ENCODE measurements at places on chromosomes 1 and 21.

DNA sequence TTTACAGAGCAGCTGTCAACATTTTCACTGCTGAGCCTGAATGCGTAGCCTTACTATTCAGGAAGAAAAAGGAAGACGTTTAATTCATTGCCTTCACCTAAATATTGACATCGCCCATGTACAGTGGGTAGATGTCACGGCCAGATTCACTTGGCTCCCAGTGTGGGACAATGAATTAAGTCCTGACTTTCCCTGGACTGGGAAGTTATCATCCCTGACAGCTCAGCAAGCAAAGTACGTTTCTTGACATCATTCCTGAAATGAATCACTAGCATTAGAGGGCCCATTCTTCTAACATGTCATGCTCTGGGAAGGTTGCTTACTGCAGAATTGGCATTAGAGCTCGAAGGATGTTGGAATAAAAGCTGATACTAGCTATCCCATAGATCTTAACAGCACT, 37.8 kb downstream of the LRRC53 start:
- DNase-seq, result no peak

- DNase-seq, result no peak
These were observed 11.7 kb upstream of the PLPPR4 start for GRCh38 chr1:99252630-99253029.

GRCh38 chr1:221437926-221438325, 304.0 kb downstream of the DUSP10 start:
- no peak for DNase-seq

GRCh38 chr1:211641942-211642341, 33.5 kb downstream of the NEK2 start:
- DNase-seq, result no peak

DNA sequence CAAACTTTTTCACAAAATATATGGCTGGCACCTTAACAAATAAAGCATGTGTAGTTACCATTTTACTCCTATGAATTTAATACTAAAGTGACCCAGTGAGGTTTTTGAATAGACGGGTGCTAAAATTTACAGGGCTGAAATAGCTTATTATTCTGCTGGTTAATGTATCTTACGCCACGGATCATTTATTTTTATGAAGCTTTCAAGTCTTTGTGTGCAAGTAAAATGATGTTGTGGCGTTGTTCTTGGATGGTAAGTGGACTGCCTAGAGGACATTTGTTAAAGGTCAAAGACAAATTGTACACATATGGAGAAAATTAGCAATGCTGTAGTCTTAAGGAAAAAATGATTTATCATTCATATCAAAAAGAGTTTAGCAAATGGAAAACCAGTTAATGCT, 22.8 kb downstream of the INSL5 start:
- no peak for DNase-seq

DNA sequence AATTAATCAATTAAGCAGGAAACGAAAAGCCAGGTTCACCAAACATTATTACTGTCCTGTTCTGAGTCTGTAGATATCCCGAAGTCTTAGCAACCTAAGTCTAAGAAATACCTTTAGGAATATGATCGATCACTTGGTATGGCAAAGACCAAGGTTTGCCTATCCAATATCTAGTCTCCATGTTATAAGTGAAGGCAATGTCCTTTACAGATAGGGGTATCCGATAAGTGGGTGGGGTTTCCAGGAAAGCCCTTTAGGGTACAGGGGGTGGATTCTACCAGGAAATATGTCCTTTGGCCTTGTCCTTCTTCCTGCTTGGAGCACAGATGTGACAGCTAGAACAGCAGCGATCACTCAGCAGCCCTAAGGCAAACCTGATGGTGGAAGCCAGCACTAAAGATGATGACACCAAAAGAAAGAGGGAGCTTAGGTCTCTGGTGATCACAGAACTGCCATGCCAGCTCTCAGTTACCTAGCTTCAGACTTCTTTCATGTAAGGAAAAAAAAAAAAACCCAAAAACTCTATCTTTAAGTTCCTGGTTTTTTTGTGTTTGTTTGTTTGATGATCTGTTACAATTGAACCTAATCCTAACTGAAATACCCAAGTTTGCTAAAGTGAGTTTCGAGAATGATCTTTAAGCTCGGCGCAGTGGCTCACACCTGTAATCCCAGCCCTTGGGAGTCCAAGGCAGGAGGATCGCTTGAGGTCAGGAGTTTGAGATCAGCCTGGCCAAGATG, 40.8 kb downstream of the DSTYK start:
- DNase-seq, result no peak

- no peak for DNase-seq
These were observed 498.3 kb downstream of the ADGRL2 start for GRCh38 chr1:82299056-82299455.

GRCh38 chr1:56576880-56577405, 2.4 kb downstream of the PLPP3 start:
- DNase-seq, result no peak

DNA sequence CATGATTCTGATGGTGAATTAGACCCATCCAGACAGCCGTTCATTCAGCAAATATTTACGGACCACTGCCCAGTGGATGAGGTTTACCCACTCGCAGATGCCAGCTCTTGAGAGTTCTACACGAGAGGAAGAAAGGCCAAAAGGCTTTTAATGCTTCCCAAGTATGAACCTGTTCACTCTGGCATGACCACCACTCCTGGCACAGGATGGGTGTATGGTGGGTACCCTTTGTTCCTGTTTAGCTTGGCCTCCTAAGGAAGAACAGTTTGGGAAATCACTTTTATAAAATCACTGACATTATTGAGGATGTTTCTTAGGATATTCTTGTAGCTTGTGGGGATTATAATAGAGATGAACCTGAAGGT, 67.2 kb downstream of the HMGB4 start:
- no peak for DNase-seq

- DNase-seq, result no peak
These were observed 580.7 kb upstream of the ADGRL4 start for GRCh38 chr1:79587229-79587628.

GRCh38 chr1:91661121-91661520, 160.5 kb downstream of the CDC7 start:
- no peak for DNase-seq

- DNase-seq, result no peak
These were observed 572.3 kb upstream of the PKN2 start for GRCh38 chr1:88111816-88112215.

- DNase-seq, result no peak
These were observed 13.2 kb upstream of the SEC16B start for GRCh38 chr1:177983077-177983476.

GRCh38 chr1:57164584-57164983, 198.8 kb upstream of the C8B start:
- no peak for DNase-seq

DNA sequence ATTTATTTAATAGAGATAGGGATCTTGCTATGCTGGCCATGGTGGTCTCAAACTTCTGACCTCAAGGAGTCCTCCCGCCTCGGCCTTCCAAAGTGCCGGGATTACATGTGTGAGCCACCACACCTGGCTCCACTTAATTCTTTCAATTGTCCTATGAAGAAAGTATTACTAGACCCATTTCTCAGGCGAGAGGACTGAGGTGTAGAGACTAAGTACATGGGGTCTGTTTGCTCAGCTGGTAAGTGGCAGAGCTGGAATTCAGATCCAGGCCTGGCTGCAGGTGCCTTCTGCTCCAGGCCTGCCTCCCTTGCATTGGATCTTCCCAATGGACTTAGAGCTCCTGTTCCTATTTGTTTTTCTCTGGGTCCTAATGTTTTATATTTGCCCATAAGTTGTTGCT, 55.5 kb downstream of the HTR6 start:
- DNase-seq, result no peak

DNA sequence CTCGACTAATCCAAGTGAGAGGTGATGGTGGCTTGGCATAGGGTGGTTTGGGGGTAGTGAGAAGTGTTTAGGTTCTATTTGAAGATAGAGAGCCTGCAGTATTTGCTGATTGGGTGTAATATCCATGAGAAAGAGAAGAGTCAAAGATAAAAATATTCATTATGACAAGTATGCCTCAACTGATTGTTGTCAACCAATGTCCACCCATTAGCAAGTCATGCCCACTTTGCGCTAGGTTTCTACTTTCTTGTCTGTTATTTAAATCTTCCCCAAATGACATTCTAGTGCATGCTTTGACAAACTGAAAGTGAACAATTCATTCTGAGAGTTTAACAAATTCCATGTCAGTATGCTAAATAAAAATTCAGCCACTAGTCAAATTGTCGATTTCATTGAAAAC, 3.8 kb upstream of the XCL1 start:
- DNase-seq, result no peak

- no peak for DNase-seq
These were observed 48.5 kb downstream of the SCCPDH start for GRCh38 chr1:246772686-246773085.

DNA sequence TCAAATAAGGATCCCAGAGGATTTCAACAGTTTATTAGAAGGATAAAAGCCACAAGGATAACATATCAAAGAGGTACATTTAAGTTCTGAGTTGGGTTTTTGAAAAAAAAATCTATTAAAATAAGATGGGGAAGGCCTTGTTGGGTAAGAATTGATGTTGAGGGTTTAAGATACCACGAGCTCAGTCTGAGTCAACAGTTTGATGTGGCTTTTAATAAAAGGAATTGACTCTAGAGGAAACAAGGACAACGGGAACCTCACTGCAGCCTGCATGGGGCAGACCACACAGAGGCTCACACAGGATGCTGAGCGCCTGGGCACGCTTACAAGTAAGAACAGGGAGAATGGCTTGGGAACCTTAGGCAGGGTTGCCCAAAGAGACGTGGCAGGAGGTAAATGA, 107.5 kb downstream of the TIAM1 start:
- DNase-seq, result no peak

DNA sequence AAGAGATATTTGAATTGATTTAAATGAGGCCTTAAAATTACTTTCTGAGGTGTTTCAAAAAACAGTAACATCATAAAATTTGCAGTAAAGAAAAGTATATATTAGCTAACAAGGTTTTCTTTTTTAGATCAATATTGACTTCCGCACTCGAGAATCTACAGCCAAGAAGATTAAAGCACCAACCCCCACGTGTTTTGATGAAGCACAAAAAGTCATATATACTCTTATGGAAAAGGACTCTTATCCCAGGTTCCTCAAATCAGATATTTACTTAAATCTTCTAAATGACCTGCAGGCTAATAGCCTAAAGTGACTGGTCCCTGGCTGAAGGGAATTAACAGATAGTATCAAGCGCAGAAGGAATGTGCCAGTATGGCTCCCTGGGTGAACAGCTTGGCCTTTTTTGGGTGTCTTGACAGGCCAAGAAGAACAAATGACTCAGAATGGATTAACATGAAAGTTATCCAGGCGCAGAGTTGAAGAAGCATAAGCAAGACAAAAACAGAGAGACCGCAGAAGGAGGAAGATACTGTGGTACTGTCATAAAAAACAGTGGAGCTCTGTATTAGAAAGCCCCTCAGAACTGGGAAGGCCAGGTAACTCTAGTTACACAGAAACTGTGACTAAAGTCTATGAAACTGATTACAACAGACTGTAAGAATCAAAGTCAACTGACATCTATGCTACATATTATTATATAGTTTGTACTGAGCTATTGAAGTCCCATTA, 3.6 kb downstream of the RGS1 start:
- DNase-seq, result no peak

GRCh38 chr1:180912801-180913565, at the start of gene KIAA1614:
Gene KIAA1614, plus strand, starts transcription at chr1:180912897. Its CDS starts 347 bp downstream, at chr1:180913244.
- DNase-seq, result no peak

GRCh38 chr1:211318576-211319280, 7.9 kb upstream of the TRAF5 start:
- DNase-seq, result no peak

- DNase-seq, result no peak
These were observed 152.4 kb downstream of the HLX start for GRCh38 chr1:221031458-221032203.

GRCh38 chr1:116529199-116529631, 41.6 kb downstream of the CD58 start:
- DNase-seq, result no peak

GRCh38 chr1:8423692-8424538, 106.0 kb downstream of the SLC45A1 start:
- no peak for DNase-seq

DNA sequence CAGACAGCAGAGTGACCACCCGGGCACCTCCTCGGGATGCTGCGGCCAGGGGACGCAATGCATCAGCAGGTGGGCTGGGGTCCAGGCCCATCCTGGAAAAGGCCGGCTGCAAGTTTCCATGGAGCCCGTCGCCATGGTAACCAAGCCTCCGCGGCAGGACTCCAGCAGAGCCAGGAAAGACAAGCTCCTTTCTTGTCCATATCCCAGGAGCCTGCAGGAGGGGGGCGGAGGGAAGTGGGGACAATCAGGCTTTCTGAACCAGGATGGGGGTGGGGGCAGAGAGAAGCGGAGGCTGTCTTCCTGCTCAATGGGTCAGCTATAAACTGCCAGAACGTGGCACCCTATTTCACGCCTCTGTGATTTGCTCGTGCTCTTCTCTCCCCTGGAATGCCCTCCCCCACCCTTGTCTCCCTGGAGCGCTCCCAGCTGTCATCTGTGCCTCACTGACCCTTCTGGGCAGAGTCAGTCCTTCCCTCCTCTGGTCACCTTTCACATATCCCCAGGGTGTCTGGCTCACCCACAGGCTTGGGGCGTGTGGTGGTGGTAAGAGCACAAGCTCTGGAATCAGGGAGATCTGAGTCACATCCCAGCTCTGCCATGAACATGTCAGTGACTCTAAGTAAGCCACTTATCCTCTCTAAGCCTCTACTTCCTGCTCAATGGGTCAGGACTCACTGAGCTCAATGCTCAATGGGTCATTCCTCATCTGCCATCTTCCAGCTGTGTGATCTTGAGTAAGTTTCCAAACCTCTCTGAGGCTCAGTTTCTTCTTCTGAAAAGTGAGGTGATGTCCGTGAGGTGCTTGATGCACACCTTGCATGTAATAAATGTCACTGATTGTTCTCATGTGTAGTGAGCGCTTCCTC, 58.9 kb upstream of the LAPTM5 start:
- DNase-seq, result no peak

DNA sequence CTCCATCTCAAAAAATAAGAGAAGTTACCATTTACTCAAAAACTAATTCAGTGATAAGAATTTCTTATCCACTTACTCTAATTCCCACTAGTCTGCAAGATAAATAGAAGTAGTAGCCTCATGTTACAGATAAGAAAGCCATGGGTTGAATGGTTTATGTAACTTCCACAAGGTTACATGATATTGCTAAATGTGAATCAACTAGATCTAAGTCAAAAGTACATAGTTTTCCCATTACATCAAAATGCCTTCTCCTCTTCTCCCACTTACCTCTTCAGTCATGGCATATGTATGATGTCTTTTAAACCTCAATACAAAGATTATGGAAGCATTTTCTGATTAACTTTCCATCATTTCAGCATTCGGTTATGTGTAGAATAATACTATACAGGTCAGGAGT, 108.5 kb downstream of the ASH1L start:
- no peak for DNase-seq

GRCh38 chr1:8938232-8938999, 7.3 kb upstream of the CA6 start:
- no peak for DNase-seq

- DNase-seq, result no peak
These were observed 18.0 kb downstream of the SERTAD4 start for GRCh38 chr1:210250665-210250997.

Measured in cortex of kidney (tissue), 1 donor.